COLO829 (cell line): ENCODE measurements at places on chromosomes 3 and 15.

DNA sequence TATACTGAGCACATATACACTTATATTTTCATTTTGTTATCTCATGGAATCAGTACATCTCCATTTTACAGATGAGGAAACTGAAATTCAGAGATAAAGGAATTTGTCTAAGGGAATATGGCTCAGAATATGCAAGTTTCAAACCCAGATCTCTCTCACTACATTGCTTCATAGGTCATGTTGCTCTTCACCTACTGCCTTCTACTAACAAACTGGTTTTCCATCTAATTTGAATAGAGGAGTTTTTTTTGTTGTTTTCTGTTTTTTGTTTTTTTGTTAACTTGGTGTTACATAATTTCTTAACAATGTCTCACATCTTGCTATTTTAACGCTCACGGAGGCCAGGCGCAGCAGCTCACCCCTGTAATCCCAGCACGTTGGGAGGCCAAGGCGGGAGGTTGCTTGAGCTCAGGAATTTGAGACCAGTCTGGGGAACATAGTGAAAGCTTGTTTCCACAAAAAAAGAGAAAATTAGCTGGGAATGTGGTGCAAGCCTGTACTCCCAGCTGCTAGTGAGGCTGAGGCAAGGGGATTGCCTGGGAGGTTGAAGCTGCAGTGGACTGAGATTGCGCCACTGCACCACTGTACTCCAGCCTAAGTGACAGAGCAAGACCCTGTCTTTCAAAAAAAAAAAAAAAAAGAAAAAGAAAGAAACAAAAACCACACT is 37.0 kb downstream of the FMN1 start:
- DNase-seq: no peak

- no peak for DNase-seq
These were observed 40.2 kb downstream of the SUMF1 start for GRCh38 chr3:4426782-4427344.

GRCh38 chr3:116111765-116112164 is 333.5 kb downstream of the LSAMP start:
- no peak for DNase-seq

DNA sequence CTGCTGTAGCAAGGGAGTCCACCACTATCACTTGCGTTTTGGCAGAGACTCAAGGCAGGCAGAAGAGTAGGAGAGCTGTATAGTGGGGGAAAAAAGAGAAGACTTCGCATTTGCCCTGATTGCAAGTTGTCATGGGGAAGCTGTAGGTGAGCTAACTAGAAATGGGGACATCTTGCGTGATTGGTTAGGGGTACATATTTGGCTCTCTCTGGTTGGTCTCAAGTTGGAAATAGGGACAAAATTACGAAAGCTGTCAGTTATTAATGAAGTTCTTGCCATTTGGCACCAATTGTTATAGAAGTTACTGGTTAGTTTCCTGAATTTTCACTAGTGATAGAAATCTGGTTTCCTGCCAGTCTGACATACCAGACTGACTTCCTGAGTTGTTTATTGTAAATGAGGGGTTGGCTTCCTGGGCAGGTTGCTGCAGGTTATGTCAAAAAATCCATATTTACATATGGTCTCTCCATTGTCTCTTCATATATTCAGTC is 8.2 kb upstream of the SENP7 start:
- no peak for DNase-seq

GRCh38 chr15:84111575-84111974 is 124.0 kb upstream of the GOLGA6L4 start:
- no peak for DNase-seq

- DNase-seq: no peak
These were observed at the start of gene FAM174B for GRCh38 chr15:92655178-92655995. TSS of gene FAM174B (minus strand) at chr15:92655775.

DNA sequence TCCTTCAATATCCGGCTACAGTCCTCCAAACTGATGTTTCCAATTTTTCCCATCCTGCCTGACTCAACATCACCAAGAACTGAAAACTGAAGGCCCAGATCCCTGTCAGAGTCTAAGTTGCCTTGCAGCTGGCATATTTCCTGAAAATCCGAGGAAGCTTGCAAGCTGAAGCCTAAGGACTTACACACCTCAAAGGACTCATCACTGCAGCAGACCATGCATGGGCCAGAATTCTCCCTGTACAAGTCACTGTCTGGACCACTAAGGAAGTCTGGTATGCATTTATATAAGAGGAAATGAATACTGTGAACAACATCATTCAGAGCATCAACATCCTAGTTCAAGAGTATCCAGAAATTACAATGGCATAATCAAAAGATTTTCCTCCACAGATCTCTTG is 548.8 kb upstream of the MDFIC2 start:
- no peak for DNase-seq

GRCh38 chr3:168933614-168934013 is 729.9 kb downstream of the MECOM start:
- no peak for DNase-seq

GRCh38 chr15:50381438-50381837 is 26.4 kb upstream of the GABPB1 start:
- DNase-seq: no peak
